ENCODE measurements at places on chromosomes 16 and 17.
A peak's percentile ranks its signal among the peaks of the same experiment; 100 is the strongest.

DNA sequence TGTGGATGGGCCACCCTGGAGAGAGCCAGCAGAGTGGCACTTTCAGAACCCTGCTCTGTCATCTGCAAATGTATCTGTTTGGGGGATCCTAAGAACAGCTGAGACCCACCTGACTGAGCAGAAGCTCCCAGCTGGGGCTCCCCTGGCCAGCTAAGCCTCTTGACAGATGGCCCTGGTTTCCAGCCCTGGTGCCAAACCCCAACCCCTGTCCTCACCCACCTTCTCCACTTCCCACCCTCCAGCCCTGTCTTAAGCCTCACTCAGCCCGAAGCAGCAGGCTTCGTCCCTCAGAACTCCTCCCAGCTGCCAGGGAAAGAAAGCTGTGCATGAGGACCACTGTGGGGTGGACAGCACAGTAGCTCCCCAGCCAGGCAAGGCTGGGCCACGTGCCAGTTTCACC lies 3.5 kb upstream of the KRT9 start:
- no peak for DNase-seq

DNA sequence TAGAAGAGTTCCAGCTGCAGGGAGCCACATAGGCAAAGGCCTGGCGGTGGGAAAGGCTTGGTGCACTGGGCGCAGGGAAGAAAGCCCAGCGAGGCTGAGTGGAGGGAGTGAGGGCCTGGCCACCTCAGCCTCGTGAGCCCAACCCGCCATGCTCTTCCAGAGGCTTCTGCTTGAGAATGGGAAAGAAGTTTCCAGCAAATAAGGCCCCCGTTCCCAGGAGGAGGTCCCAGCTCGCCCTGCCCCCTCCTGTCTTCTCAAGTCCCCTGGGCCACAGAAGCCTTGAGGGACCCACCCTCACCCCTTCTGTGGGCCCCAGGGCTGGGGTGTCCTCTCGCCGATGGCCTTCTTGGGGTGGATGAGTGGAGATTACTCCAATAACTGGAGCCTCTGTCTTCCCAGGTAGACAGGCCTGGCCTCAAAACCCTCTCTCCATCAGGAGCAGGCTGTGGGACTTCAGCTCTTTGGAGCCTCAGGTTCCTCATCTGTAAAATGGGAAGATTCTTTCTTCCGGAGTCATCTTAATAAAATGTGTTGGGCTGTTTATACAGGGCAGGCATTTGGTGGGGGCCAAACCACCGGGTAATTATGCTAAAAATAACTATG lies 933 bp upstream of the SNN start:
- DNase-seq = no peak

DNA sequence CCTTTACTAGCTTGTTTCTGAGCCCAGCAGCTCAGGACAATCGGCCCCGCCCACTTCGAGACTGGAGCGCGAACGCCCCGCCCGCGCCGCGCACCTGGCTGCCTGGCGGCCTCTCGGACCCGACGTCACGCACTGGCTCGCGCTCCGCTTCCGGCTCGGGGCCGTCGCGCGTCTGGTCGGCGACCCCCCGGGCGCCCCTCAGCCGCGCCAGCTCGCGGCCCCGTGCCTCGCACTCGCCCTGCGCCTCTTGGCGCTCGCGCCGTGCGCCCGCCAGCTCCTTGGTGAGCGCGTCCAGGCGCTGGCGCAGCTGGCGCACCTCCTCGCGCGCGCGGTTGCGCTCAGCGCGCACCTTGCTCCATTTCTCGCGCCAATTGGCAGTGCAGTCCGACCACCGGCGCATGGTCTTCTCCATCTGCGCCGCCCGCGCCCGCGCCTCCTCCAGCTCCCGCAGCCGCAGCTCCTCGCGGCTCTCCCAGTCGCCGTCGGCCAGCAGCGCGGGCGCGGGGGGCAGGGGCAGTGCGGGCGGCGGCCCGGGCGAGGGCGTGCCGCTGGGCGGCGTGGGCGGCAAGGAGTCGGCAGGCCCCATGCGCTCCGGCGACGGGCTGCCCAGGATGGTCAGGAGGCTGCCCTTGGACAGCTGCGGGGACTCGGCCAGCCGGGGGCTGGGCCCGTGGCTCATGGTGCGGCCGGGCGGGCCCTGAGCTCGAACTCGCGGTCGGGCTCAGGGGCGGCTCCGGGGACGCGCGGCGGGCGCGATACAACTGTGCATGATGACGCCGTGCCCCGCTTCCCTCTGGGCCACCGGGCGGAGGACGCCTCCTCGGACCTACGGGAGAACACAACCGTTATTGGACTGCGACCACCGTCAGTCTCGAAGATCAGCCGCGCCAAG lies 7.6 kb downstream of the CCDC102A start:
- no peak for DNase-seq

GRCh38 chr16:3800477-3801270 lies 79.8 kb downstream of the CREBBP start:
- DNase-seq = no peak

- no peak for DNase-seq
Measured at GRCh38 chr17:12365805-12366204, 299.9 kb upstream of the MYOCD start.

DNA sequence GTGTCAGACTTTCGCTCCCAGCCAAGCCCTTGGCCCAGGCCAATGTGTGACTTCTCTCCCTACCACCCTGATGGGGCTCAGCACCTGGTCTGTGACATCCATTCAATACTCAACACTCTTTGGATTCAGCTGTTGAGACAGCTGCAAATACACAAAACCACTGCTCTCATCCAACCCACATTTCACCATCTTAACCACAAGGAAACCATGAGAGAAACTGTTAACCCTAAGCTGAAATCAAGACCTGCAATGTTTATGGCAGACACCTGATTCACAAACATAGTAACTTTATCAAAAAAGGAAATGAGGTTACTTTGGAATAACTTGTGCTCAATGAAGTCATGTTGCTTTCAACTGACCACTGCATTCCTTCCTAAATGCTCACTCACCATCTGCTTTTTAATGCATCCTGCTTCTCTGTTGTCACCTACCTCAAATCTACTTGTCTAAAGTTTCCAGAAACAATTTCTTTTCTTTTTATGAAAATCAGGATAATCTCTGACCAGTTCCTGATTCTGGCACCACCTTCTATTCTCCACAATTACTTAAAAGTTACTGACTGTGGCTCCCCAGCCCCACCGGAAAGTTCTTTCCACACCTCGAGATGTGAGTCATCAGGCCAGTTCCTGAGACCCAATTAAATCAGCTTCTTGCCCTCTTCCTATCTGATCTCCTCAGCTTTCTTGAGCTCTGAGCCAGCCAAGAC lies 88.2 kb downstream of the NOG start:
- DNase-seq = no peak

DNA sequence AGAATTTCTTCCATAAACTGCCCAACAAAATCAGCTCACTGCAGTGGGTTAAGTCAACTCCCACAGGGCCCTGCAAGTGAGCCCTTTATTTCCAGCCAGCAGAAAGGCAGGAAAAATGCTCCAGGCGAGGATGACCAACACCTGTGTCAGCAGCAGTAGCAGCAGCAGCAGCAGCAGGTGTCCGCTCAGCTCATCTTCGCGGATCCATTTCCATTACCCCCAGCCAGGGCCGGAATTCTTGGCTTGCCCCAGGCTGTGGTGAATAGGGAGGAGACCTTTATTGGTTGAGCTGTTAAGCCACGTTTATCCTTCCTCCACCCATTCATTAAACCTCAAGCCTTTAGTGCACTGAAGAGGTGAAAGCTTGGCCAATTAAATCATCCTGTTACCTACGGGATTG lies 46.2 kb downstream of the MARCHF10 start:
- DNase-seq = no peak

GRCh38 chr16:24748242-24748641 lies 18.8 kb downstream of the TNRC6A start:
- DNase-seq = no peak

DNA sequence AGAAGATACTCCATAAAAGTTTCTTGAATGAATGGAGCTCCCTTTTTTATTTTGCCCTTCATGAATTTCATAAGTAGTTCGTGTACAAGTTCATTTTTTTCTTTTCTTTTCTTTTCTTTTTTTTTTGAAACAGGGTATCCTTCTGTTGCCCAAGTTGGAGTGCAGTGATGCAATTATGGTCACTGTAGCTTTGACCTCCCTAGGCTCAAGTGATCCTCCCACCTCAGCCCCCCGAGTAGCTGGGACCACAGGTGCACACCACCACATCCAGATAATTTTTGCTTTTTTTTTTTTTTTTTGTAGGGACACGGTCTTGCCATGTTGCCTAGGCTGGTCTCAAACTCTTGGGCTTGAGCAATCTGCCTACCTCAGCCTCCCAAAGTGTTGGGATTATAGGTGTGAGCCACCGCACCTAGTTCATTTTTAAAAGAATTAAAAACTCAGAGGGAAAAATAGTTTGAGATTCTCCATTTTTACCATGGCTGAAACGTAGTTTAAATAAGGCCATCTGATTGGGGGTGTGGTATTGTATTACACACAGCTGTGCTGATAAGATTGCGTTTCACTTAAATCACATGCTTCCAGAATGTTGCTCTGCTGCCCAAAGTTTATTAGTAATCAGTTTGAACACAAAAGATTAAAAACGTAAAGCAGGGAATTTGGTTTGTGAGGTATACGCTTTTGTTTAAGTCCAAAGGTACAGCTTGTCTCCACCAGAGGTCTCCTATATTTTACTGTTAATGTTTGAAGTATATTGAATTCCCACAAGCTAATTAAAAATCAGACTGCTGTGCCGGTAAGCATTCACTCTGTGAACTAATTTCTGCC lies 154.1 kb downstream of the SOCS1 start:
- no peak for DNase-seq

GRCh38 chr17:81983639-81984373 lies 6.4 kb downstream of the ASPSCR1 start:
- no peak for DNase-seq

- no peak for DNase-seq
Measured at GRCh38 chr17:14121952-14122351, 52.6 kb downstream of the COX10 start.

GRCh38 chr17:28788100-28788499 lies 44.3 kb downstream of the TRAF4 start:
- DNase-seq = no peak

DNA sequence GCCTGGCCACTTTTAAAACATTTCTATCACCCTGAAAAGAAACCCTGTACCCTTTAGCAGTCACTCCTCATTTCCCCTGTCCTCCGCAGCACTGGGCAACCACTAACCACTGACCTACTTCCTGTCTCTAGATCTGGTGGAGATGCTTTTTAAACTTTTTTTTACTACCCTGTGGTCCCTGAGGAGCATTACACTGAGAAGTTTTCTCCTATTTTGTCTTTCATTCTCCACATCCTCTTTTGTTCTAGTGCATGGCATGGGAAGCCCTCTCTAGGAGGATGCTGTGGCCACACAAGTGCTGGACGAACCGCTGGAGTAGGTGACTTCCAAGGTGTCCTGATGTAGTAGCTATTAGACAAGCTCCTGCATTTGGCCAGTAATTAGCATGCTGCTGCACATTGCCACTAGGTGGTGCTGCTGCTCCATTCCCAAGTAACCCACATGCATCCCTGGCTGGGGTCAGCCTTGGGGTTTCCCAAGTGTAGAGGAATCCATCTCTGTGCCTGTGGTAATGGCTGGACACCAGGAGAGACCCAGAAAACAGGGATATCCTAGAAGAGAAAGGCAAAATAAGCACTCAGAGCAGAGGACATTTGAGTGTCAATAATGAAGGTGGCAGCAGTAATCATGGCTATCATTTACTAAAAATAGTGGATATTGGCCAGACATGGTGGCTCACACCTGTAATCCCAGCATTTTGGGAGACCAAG lies 143.8 kb upstream of the CRHR1 start:
- DNase-seq = peak; percentile 74

DNA sequence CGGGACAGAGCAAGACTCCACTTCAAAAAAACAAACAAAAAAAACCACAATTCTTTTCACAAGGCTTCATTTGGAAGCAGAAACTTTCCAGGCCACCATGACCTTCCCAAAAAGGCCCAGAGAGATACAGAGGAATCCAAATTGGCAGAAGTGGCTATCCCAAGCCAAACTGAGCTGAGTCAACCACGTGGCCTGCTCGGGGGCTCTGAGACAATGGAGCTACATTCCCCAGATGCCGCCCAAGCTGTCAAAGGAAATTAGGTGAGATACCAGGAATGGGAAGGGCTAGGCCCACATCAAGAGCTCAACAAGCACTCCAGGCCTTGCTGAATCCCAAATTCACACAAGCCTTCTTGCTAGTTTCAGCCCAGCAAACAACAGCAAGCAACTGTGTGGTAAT lies 5.7 kb upstream of the EXOSC6 start:
- DNase-seq = no peak

DNA sequence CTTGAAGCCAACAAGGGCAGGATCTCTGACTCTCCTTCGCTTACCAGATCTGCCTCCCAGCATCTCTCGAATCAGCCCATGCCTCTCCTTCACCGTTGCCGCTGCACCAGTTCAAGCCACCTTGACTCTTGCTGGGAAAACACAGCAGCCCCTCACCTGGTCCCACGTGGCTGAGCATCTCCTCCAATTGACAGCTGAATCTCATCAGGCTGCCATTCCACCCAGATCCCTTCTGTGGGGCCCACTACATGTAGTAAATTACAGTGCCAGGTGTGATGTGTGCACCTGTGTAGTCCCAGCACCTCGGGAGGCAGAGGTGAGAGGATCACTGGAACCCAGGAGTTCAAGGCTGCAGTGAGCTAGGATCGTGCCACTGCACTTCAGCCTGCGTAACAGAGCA lies 37.8 kb upstream of the C16orf78 start:
- DNase-seq = no peak

GRCh38 chr17:29597361-29598172 lies 4.6 kb downstream of the ANKRD13B start:
- DNase-seq = no peak

DNA sequence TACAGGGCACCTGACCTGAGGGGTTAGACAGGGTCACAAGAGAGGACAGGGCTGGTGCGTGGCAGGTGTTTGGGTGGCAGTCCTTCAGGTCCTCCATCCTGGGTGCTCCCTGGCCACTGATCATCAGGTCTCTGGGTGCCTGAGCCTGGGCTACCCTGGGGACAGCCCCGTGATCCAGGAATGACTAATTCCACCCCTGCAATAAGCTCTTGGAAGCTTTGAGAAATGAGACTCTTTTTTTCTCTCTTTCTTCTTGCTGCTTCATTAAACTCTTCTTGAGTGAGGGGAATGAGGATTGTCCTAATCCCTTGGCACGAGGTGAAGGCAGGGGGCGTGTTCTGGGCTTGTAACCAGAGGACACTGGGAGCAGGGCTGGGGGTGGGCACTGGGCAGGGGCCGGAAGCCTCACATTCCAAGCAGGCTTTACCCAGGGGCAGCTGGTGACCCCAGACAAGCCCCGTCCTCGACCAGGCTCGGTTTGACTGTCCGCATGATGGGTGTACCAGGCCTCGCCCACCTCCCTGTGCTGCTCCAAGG lies 21.4 kb upstream of the SPNS2 start:
- DNase-seq = no peak

- no peak for DNase-seq
Measured at GRCh38 chr17:19250421-19251173, 13.4 kb downstream of the EPN2 start.

DNA sequence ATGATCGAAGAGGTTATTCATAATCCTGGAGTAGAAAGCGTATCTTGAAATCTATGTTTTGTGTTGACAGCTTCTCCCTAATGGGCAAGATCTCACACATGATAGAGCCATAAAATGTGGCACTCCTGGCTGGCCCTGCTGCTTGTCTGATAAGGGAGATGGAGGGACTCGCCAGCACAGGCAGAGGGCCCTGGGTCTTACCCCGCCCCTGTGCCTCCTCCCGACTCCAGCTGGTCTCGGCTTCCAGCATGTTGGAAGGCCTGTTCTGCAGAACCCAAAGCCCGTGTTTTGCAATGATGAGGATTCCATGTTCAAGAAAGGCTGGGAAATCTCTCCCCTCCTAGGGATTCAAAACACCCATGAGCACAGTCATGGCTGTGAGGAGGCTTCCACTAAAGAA lies 106.7 kb upstream of the SDK2 start:
- no peak for DNase-seq

- DNase-seq = no peak
Measured at GRCh38 chr17:48528153-48528935, 2.5 kb downstream of the HOXB1 start.

GRCh38 chr16:66717112-66717675 lies 20.7 kb upstream of the CMTM4 start:
- DNase-seq = no peak
